ENCODE measurements at places on chromosomes 5 and 9. TPM values are rescaled to one million over a fixed set of nuclear protein-coding genes. Genes with fewer than 3 reads are reported as not detected.

GRCh38 chr9:84499969-84500582 lies 159.5 kb upstream of the SLC28A3 start:
- no peak for DNase-seq
- H3K36me3 ChIP-seq = no peaks in the 10 kb centered on the region
- no peaks in the 10 kb centered on the region for H3K27me3 ChIP-seq
- no peak overlapping the region for H3K27ac ChIP-seq
- H3K4me1 ChIP-seq = no peaks in the 10 kb centered on the region

- no peaks in the 10 kb centered on the region for H3K4me1 ChIP-seq
- no peak for DNase-seq
- H3K27ac ChIP-seq = no peak overlapping the region
These were observed 548.2 kb upstream of the CLINT1 start for GRCh38 chr5:158406884-158407823.

ECM2 gene
- 2.6 TPM for total RNA-seq

- no peaks in the 10 kb centered on the region for H3K36me3 ChIP-seq
- no peaks in the 10 kb centered on the region for H3K27me3 ChIP-seq
- no peaks in the 10 kb centered on the region for H3K4me1 ChIP-seq
These were observed 203.2 kb downstream of the CD180 start for GRCh38 chr5:66993448-66993847.

DNA sequence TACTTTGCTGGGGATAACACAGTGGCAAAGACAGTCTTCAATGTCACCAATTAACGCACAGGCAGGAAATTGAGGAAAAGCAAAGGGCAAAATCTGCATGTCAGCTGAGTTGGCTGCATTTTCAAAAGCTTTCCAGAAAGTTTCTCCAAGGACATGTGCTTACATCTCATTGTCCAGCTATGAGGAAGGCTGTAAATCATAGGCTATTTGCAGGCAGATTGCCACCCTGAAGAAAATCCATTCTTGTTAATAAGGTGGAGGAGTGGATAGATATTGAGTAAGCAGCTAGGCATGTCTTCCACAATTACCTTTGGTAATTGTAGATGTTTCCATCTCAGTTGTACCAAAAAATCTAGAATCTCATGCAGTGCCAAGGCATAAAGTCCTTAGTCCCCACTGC lies 278.0 kb upstream of the NUDT12 start:
- H3K27me3 ChIP-seq = no peaks in the 10 kb centered on the region
- no peaks in the 10 kb centered on the region for H3K4me1 ChIP-seq
- DNase-seq = no peak
- no peaks in the 10 kb centered on the region for H3K36me3 ChIP-seq
- H3K4me3 ChIP-seq = no peak overlapping the region
- no peak overlapping the region for H3K27ac ChIP-seq

DNA sequence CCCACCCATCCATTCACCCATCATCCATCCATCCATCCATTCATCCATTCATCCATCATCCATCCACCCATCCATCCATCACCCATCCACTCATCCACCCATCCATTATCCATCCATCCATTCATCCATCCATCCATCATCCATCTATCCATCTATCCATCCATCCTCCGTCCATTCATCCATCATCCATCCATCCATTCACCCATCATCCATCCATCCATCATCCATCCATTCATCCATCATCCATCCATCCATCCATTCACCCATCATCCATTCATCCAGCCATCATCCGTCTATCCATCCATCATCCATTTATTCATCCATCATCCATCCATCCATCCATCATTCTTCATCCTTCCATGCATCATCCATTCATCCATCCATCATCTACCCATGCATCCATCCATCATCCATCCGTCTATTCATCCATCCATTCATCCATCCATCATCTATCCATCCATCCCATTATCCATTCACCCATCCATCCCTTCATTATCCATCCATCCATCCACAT lies 10.1 kb downstream of the ASS1 start:
- H3K4me3 ChIP-seq = no peak overlapping the region
- no peaks in the 10 kb centered on the region for H3K4me1 ChIP-seq
- no peak overlapping the region for H3K27ac ChIP-seq

DNA sequence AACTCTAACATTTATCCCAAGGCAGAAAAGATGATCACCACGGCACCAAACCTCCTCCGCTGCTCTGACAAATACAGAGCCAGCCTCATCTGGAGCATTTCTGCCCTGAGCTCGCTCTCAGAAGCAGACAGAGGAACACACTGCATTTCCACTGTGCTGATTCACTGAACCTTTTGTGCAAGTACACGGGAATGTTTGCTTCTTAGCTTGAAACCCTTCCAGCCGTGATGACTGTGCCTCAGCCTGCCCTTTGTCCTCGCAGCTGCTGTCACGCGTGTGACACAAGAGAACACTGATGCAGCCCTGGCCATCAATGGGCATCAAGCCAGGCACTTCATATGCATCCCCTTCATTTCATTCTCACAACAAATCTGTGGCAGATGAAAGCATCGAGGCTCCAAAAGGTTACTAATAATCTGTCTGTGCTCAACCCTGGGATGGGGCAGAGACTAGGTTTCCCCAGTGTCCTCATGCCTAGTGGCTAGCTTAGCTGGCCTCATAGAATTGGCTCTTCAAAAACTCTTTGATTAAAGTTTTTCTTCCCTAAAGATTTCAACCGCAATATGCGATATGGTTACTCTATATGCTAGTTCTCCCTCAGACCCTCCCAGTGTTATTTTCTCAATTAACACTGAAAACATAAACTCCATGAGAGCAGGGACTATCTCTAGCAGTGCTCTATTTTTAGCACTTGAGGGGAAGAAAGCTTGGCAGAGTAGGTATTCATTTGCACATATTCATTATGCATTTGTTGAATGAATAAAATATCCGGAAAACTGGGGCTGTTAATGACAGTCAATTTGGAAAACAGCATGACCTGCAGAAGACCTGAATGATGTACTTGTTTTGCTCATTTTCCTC lies 7.3 kb downstream of the CDC14B start:
- peak; percentile 34 for DNase-seq
- H3K36me3 ChIP-seq = no peaks in the 10 kb centered on the region
- no peak overlapping the region for H3K4me3 ChIP-seq
- peak overlapping the region; percentile 51 for H3K27ac ChIP-seq
- no peaks in the 10 kb centered on the region for H3K4me1 ChIP-seq
- no peaks in the 10 kb centered on the region for H3K27me3 ChIP-seq

GRCh38 chr5:42675602-42676001 lies 81.0 kb upstream of the CCDC152 start:
- H3K27ac ChIP-seq = no peak overlapping the region
- H3K4me1 ChIP-seq = no peaks in the 10 kb centered on the region
- no peaks in the 10 kb centered on the region for H3K36me3 ChIP-seq
- H3K4me3 ChIP-seq = no peak overlapping the region

KCNV2 gene
- 1.4 TPM for total RNA-seq

DNA sequence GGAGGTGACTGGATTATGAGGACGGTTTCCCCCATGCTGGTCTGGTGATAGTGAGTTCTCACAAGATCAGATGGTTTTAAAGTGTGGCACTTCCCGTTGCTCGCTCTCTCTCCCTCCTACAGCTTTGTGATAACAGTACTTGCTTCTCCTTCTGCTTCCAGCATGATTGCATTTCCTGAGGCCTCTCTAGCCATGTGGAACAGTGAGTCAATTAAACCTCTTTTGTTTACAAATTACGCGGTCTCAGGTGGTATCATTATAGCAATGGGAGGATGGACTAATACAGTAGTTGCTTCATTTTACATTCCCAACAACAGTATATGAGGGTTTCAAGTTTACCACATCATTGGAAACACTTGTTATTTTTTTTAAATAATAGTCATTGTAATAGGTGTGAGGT lies 937.3 kb upstream of the ARRDC3 start:
- H3K4me1 ChIP-seq = no peaks in the 10 kb centered on the region
- no peaks in the 10 kb centered on the region for H3K36me3 ChIP-seq
- no peaks in the 10 kb centered on the region for H3K27me3 ChIP-seq
- no peak overlapping the region for H3K4me3 ChIP-seq
- DNase-seq = no peak
- H3K27ac ChIP-seq = no peak overlapping the region

GRCh38 chr9:15155826-15156225 lies 151.2 kb downstream of the TTC39B start:
- H3K27ac ChIP-seq = no peak overlapping the region
- H3K4me1 ChIP-seq = no peaks in the 10 kb centered on the region
- no peak overlapping the region for H3K4me3 ChIP-seq
- no peak for DNase-seq
- no peaks in the 10 kb centered on the region for H3K27me3 ChIP-seq
- no peaks in the 10 kb centered on the region for H3K36me3 ChIP-seq

Data from prostate gland (tissue), 2 donors.